Activated naive CD4-positive, alpha-beta T cell (primary cell): ENCODE measurements at places on chromosomes 3 and 15.

DNA sequence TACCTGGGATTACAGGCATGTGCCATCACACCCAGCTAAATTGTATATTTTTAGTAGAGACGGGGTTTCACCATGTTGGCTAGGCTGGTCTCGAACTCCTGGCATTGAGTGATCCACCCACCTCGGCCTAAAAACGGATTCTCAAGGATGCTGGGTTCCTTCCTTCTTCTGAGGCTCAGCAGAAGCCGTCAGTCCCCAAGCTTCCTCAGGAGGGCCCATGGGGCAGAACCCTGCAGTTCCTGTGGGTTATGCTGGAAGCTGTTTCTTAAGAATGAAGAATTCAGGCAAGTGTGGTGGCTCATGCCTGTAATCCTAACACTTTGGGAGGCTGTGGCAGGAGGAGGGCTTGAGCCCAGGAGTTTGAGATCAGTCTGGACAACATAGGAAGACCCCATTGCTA lies 29.0 kb upstream of the ZNF710 start:
- DNase-seq: no peak

- DNase-seq: no peak
Observed at GRCh38 chr15:60713119-60714084, 234.5 kb upstream of the ICE2 start.

GRCh38 chr15:51782357-51782896 lies 31.0 kb downstream of the TMOD2 start:
- no peak for DNase-seq

GRCh38 chr3:191336833-191337232 lies 6.5 kb upstream of the UTS2B start:
- DNase-seq: no peak

GRCh38 chr3:183178512-183178832 lies 15.9 kb upstream of the LAMP3 start:
- no peak for DNase-seq

DNA sequence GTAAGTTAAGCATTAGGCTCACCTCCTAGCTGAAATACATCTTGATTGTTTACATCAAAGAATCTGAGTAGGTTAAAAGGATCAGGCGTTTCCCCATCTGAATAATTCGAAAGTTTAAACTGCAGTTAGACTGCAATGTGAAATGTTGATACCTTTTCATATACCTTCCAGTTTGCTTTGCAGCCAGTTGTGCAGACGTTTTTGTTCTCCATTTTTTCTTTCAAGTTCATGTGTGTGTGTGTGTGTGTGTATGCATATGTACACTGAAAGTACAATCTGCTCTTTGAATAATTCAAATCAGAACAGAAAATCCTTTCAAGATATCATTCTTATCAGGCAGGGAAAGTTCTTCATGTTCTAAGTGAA lies 2.9 kb downstream of the ITPR1 start:
- DNase-seq: no peak

DNA sequence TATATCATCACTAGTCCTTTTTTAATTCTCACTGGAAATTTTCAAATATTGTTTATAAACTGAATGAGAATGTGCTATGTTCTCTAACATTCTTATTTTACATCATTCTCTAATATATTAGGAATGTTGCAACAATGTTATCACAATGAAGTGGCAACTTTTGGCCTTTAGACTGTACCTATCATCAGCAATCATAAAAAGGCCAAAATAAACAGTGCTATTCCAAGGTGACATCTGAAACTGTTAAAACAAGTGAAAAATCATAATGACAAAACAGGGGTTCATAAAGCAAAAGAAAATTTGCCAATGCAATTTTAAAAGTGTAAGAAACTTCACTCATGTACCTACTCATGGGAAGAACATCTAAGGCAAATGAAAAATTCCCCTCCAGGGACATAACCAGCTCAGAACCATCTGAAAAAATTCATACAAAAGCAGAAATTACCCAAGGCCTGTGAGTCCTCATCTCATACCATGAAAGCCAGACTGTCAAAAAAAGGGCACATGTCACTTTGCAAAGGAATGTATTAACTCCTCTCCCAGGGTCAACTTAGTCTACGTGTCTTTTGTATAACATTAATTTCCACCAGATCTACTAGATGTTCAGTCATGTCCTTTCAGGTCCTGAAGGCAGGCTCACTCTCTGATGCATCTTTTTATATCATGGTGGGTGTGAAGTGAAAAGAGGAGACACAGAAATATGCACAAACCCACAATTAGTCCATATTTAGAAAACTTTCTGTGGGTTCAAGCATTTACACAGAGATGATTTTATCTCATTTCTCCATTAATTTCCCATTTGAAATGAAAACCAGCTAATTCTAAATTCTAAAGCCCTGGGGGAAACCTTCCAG lies 211.9 kb downstream of the CBLB start:
- no peak for DNase-seq

- DNase-seq: peak; percentile 25
Observed at GRCh38 chr15:51736751-51737521, 519 bp downstream of the LYSMD2 start.

GRCh38 chr3:124014366-124014942 lies 22.5 kb upstream of the ROPN1 start:
- no peak for DNase-seq

GRCh38 chr3:196378146-196378841 lies 40.1 kb upstream of the TM4SF19 start:
- DNase-seq: no peak

DNA sequence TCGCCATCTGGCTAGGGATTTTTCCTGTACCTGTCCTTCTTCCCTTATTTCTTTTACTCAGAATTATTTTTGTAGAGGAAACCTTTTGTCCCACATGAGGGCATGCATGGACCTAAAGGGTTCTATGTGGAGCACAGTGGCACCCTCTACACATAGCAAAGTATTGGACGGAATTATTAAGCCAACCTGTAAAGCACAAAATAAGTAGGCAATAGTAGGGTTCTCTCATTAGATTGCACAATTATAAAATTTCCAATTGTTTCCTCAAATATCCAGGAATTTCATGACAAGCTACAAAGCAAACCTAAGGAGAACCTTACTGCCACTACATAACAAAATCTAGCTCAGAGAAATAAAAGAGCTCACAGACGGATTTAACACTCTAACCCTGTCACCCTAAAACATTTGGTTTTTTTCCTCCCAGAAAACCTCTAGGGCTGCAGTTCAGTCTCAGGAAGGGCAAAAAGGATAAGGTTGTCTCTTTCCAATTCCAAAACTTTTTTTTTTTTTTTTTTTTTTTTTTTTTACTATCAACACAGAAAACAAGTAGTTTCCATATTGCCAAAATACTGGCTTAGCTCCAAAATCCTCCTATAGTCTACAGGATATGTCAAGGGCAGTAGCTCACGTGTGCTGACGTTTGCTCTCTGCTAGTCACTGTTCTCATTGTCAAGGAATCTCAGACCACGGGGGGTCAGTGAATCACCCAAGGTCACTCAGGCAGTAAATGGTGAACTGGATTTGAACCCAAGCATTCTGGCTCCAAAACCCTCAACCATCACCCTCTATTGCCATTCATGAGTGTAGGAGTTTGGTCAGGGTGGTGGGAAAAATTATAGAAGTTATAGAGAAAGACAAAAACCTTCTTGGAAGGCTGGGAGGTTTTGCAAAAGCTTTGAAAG lies 52.3 kb downstream of the NCEH1 start:
- DNase-seq: no peak

GRCh38 chr15:59352189-59352588 lies 20.5 kb downstream of the MYO1E start:
- DNase-seq: no peak

GRCh38 chr15:36469311-36469966 lies 110.0 kb upstream of the CDIN1 start:
- no peak for DNase-seq

DNA sequence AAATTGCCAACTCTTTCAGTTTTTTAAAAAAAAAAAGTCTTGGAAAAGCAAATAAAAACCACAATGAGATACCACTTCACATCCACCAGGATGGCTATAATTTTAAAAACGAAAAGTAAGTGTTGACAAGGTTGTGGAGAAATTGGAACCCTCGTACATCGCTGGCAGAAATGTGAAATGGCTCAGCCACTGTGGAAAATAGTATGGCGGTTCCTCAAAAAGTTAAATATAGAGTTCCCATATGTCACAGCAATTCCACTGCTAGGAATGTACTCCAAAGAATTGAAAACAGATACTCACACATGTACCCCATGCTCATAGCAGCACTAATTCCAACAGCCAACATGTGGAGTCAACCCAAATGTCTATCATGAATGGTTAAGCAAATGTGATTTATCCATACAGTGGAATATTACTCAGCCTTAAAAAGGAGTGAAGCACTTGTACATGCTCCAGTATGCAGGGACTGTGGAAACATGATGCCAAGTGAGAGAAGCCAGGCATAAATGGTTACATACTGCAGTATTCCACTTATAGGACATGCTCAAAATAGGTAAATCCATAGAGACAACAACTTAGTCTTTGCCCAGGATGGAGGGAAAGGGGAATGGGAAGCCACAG lies 73.8 kb upstream of the PCSK6 start:
- no peak for DNase-seq

DNA sequence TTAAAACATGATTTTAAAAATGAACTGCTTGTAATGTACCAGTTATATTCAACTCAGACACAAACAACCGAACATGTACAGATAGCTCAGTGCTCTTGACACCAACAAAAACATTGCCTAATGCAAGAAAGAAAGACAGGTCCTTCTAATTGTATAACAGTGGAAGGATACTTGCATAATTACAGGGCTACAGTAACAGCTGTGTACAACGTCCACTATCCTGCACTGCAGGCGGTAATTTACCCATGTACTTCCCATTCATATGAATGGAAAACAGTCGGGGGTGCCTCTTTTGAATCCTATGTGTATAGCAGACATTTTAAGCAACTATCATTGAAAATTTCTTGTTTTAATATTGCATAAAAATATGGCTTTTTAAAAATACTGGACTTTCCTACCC lies 41.1 kb upstream of the PLSCR5 start:
- no peak for DNase-seq

- DNase-seq: no peak
Observed at GRCh38 chr3:39250116-39250747, 29.6 kb downstream of the CX3CR1 start.

GRCh38 chr3:43497905-43498365 lies 123.9 kb downstream of the ANO10 start:
- no peak for DNase-seq

GRCh38 chr15:74961616-74962015 lies 5.0 kb upstream of the RPP25 start:
- no peak for DNase-seq

DNA sequence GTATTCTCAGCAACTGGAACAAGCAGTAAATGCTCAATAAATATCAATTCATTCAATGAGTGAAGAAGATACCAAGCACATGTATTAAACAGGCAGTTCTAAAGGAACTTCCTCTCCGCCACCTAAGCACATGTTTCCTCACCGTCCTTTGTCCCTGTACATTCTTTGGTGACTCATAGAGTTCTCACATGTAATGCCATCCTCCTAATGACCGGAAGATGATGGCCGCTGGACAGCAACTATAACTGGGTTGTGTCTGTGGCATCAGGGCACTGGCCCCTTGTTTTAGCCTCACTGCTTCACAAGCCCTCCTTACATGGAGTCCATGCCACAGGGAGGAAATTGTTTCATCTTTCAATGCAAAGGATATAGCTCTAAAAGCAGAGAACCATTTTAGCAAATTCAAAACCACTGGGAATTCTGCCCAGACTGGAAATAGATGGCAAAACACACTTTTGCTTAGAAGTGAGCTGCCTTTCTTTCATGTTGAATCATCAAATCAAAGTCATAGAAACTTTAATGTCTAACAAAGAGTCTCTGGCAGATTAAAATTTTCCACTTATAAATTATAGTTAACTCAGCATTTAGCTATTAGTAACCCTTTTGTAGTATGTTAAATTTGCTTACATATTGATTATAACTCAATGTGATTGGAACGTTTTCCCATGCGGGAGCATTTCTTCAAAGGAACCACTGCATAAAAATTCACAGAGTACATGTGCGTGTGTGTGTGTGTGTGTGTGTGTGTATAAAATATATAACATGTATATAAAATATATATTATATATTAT lies 74.1 kb downstream of the GAP43 start:
- no peak for DNase-seq

DNA sequence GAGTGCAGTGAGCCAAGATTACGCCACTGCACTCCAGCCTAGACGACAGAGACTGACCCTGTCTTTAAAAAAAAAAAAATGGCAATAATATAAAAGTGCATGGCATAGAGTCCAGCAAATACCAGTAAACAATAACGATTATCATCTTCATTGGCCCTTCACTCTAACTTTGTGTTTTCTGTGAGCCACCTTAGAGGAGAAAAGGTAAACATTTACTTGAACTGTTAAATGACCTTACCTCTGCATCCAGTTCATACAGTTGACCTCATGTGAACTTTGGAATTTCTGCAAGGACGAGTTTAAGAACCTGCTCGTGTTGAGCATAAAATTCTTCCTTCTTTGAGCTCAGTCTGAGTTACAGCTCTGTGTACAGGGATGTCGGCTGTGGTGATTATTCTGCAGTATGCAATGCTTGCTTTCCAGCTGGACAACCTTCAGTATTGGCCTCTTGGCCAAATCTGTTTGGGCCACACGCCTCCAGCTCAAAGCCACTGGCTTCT lies 56.6 kb downstream of the RLBP1 start:
- no peak for DNase-seq

DNA sequence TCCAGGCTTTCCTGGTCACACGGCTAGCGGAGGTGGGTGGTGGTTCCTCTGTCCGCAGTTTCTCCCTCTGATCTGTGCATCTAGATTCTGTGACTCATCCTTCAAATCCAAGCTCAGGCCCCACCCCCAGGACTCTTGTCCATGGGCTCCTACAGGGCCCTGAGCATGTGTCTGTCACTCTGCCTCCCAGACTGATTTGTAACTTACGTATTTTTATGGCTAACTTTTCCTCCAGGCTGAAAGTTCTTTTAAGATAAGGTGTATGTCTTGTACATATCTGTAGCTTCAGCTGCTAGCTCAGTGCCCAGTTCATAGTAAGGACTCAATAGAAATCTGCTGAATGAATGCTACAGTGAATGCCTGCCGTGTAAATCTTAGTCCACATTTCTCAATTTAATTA lies 8.0 kb downstream of the ESYT3 start:
- no peak for DNase-seq

DNA sequence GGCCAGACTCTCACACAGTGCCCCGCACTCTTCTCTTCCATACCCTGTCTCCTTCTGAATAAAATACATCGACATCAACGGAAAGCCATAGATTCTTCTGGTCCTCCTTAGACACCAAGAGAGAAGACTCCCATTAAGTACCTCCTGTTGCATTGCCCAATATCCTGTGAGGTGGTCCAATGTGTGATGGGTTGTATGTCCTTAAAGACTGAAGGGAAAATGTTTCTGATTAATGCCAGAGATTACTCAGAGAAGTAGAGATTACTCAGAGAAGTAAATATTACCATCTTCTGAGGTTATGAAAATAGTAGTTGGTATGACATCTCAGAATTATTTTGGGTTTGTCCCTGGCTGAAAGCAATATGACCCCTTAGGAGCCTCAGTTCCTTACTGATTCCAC lies 60.8 kb upstream of the GALNT15 start:
- DNase-seq: no peak

DNA sequence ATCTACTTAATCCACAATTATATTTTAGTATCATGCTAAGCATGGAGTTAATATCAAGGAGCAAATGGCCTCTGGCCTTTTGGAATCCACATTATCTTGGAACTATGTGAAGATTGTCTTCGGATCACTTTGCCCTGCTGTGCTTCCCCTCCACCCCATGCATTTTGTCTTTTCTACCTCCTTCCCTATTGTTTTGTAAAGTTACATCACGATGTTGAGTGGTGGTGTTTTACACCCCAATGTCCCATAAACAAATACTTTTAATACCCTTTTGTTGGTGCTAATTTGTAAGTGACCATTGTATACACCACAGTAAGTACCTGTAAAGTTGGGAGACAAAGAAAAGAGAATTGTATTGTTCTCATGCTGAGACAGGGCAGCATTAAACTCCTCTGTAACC lies 258.4 kb upstream of the ZNF717 start:
- no peak for DNase-seq
